ENCODE measurements at places on chromosomes 7 and 10.

DNA sequence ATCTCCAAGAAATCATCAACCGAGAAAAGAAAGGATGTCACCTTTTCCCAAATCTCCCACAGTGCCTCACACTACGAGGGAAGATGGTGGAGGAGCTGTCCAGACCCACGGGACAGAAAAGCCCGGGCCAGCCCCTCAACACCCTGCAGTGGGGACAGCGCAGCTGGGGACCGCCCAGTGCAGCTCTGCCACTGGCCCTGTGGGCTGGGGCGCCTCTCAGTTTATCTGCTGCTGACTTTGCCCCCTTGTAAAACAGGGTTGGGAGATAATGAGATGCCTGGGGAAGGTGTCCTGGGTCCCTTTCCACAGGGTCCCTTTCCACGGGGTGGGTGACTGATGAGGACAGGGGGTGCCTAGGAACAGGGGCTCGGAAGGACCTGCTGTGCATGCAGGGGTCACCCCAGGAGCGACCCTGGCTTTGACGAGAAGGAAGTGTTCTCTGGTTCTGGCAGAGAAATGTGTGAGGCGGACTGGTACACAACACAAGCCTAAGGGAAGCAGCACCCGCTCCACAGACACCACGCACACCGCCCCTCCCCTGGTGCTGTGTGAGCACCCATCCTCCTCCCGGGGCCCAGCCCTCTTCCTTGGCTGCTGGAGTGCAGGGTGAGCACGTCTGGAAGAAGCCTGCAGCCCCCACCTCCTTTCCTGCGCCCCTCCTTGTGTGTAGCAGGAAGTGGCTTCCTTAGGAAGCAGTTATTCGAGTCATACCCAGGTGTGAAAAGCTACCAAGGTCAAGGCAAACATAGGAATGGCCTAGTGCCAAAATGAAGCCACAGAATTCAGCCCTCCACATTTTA lies 339.9 kb downstream of the DNAJB6 start:
- DNase-seq: no peak

DNA sequence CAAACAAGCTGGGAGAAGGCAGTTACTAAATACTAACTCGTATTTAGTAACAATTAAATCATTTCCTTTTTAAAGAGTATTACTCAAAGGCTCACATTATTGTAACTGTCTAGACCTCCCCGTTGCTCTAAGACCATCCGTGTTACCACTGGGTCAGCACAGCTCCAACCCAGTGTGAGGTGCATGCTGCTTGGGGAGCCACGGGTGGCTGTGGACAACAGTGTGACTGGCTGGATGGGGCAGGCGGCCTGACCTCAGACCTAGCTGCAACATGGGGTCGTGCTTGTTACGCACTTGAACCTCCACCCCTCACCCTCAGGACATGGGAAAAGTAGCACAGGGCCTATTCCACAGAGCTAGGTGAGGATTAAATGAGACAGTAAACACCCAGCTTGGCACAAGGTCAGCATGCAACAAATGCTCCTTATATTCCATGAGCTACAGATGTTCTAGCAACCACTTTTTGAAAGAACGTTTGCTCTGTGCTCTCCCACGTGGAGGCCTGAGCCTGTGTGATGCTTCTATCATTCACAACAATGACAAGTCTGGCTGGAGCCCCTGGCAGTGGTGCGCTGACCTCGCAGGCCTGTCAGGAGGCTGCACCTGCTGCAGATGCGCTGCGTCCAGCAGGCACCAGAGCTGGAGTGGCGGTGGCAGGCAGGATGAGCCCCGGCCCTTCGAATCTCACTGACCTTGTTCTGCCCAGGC lies 135.7 kb downstream of the PKD1L1 start:
- DNase-seq: peak; percentile 37

DNA sequence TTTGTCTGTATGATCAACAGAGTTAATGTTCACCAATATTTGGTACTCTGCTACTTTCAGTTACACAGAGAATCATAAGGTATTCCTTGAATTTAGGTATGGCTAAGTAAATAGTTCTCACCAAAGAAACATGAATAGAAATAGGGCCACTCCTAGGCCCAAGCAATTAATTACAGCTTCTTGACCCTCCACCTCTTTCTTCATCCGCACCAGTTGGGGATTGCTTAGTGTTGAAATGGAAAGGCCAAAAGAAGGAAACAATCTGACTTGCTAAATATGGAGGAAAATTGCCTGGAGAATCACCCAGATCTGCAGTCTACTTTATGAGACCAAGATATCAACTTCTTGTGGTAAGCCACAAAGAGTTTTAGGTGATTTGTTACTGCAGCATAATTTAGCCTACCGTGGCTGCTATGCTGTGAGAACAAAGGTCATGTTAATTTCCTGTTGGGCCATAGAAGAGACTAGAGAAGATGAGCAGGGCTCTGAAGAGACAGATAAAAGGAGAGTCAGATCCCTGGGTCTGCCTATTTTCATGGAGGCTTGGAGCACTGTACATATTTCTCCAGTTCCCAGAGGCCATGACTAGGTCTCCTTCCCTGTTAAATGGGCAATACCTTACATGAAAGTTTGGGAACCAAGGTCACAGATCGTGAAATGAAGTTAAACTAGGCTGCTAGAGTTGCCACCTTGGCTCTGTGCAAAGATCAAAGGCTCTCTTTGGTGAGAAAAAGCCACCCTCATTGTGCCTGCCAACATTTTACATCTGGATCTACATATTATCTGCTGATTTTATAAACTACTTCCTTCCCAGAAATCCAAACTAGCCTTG lies 93.3 kb upstream of the GDF10 start:
- no peak for DNase-seq

GRCh38 chr10:241966-242643 lies 106.8 kb downstream of the ZMYND11 start:
- DNase-seq: no peak

GRCh38 chr10:90319188-90319914 lies 538.5 kb downstream of the HTR7 start:
- no peak for DNase-seq

DNA sequence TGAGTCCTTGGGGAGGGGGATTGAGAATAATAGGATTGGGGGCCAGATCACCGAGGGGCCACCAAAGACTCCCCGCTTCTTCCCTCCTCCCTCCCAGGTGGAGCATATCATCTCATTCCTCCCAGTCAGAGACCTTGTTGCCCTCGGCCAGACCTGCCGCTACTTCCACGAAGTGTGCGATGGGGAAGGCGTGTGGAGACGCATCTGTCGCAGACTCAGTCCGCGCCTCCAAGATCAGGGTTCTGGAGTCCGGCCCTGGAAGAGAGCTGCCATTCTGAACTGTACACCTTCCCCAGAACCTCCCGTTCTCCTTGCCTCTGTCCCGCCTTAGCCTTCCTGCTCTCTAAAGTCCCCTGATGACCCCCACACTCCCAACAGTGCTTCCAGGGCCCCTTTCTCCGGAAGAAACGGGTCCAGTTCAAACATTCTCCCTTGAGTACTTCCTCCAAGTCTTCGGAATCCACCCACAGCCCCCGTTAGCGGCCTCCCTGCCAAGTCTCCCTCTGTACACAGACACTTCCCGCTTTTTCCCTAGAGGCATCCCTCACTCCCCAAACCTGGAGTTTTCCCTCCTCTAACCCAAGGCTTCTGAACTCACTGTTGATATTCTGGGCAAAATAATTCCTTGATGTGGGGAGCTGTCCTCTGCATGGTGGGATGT lies 4.1 kb downstream of the FBXO24 start:
- DNase-seq: no peak

GRCh38 chr7:158683541-158683940 lies 21.1 kb downstream of the NCAPG2 start:
- DNase-seq: no peak

GRCh38 chr7:97179454-97180104 lies 62.1 kb downstream of the SDHAF3 start:
- DNase-seq: peak; percentile 58

- no peak for DNase-seq
These were observed 7.1 kb upstream of the IL2RA start for GRCh38 chr10:6069081-6069931.

- no peak for DNase-seq
These were observed 196.7 kb downstream of the HECW1 start for GRCh38 chr7:43308913-43309705.

GRCh38 chr7:50213622-50214017 lies 90.9 kb upstream of the IKZF1 start:
- no peak for DNase-seq

DNA sequence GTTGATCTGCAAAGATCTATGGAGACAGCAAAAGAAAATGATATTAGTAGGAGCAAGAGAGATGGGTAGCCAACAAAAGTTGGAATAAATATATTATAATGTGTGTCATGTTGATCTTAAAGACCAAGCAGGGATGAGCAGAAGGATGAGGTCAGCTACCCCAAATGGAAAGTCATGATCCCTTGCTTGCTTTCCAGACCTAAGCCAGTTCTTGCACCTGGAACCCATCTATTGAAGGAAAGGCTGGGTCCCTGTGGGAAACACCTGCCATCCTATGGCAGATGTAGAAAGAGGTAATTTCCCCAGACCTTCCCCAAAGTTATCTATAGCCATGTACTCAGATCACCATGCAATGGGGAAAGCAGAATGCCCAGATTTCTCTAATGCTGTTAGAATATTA lies 52.5 kb downstream of the LYZL2 start:
- no peak for DNase-seq

DNA sequence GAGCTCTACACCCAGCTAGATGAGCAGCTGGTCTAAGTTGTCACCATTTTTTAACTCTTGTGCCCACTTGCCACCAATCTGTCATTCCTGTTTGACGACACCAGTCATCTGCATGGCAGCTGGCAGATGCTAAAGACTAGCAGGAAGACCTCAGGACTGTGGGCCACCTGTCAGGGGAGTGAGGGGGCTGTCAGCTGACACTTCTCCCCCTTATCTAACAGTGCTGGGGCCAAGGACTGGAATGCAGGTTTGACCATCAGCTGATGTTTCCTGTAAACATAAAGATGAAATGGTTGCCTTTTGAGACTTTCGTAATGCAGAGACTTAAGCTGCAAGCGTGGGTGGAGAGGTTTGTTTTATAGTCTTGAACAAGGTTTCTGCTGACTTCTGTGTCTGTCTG lies 93.5 kb downstream of the WNT2 start:
- DNase-seq: no peak

DNA sequence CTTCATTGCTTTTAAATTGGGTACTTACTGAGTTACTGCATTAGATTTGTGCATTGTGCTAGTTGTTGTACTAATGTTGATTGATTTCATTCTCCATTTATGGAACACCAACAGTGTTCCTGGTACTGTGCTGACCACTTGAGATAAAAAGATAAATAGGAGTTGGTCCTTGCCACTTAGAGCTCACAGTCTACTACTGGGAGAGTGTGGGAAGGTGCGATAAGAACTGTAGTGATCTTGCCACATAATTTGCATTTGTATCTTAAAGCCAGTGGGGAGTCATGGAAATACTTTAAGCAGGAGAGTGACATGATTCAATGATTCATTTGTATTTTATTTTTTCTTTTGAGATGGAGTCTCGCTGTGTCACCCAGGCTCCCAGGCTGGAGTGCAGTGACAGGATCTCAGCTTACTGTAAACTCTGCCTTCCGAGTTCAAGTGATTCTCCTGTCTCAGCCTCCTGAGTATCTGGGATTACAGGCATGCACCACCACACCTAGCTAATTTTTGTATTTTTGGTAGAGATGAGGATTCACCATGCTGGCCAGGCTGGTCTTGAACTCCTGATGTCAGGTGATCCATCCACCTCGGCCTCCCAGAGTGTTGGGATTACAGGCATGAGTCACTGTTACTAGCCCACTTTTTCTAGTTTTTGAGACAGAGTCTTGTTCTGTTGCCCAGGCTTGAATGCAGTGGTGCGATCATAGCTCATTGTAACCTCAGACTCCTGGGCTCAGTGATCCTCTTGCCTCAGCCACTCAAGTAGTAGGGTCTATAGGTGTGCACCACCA lies 51.2 kb upstream of the TMEM248 start:
- DNase-seq: no peak

- no peak for DNase-seq
These were observed 18.9 kb upstream of the ACTA2 start for GRCh38 chr10:88971221-88972061.

DNA sequence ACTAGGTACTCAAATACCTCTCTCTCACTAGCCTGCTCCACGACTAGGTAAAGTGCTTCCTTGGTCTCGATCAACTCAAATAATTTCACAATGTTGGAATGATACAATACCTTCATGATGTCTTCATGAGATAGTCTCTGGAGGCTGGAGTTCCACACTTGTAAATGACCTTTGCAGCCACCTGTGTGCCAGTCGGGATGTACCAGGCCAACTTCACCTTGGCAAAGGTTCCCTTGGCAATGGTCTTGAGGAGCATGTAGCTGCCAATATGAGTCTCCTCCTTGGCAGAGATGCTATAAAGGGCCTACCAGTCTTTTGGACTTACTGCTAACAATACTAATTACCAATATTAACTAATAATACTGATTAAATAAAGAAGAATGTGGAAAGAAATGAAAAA lies 42.5 kb upstream of the EEPD1 start:
- DNase-seq: no peak

DNA sequence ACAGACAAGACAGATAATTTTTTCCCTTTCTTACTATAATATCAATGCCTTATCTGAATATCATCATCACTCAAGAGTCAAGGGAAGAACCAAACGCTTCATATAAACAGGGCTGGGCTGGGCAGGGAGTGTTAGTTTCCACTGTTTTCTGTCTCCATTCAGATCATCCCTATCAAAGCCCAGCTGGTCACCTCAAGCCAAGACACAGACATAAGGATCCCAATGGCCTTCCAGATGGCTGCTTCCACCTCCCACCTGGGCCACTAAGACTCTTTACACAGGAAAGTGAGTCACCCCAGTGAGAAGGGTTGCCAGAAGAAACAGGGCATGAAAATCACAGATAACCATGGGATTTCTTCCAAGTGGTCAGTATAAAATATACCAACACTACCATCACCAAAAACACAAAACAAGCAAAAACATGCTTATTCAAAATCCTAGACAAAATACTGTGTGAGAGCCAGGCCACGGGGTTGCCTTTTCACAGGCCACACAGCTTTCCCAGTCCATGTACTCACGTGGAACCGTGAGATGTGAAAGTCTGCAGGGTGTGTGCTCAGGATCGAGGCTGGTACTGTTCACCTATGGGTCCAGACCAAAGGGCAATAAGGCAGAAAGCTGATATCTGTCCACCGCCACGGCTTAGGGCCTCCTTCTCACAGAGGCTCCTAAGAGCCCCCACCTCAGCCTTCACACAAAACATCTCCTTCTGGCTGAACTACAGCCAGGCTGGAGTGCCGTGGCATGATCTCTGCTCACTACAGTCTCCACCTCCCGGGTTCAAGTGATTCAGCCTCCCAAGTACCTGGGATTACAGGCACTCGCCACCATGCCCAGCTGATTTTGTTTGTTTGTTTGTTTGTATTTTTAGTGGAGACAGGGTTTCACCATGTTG lies 5.7 kb downstream of the PRSS1 start:
- DNase-seq: no peak

- DNase-seq: no peak
These were observed 3.1 kb upstream of the RET start for GRCh38 chr10:43073721-43074120.

- DNase-seq: no peak
These were observed 262.9 kb downstream of the PTPRN2 start for GRCh38 chr7:158324397-158325360.

All from globus pallidus (tissue), 1 donor.